Posterior cingulate gyrus (tissue), 11 donors: ENCODE measurements at places on chromosomes 11 and 22.

- DNase-seq = peak; percentile 55
These were observed 30.4 kb upstream of the TRIM29 start for GRCh38 chr11:120168108-120168959.

GRCh38 chr22:49602481-49602880, 225.2 kb downstream of the BRD1 start:
- DNase-seq = no peak

GRCh38 chr11:134015556-134015955, 53.3 kb upstream of the JAM3 start:
- DNase-seq = peak; percentile 47

DNA sequence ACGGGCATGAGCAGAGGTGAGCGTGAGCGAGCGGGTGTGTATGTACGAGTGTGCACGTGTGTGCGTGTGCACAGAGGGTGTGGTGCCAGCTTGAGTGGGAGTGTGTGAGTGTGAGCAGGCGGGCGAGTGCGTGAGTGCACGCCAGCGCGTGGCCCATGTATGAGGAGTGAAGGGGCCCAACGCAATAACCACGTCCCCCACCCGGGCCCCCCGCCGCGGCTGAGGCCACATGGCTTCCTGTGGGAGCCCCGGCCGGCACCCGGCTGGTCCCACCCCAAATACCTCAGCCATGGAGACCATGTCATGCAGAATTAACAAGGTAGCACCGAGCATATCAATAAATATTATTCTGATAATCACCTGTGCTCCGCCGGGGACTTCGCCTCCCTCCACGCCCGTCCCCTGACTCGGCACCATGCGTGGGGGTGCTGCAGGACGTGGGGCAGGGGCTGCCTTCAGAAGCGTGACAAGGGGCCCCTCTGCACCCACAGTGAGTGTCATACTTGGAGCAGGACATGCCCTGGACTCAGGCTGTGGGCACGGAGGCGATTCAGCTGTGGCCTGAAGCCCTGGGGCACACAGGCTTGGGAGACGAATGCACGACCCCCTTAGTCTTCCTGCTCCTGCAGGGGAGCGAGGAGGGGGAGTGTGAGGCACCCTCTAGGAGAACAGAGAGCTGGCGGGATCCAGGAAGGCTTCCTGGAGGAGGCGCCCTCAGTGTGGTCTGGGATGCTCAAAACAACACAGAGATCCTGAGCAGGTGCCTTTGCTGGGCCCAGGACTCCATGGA, 5.6 kb upstream of the TRABD start:
- DNase-seq = no peak

DNA sequence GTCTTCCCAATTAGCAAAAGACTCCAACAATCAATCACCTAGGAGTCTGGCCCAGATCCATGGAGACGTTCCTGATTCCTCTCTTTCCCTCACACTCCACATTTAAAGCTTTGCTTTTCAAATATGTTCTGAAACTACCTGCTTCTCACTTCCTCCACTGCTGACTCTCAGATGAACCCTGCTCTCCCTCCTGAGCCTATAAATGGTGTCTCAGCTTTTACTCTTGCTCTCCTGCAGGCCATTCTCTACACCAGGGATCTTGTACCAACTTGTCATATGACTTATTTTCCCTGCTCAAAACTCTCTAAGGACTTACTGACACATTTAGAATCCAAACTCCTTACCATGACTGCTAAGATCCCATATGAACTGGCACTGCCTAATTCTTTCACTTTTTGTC, 138.4 kb upstream of the DDI1 start:
- no peak for DNase-seq

DNA sequence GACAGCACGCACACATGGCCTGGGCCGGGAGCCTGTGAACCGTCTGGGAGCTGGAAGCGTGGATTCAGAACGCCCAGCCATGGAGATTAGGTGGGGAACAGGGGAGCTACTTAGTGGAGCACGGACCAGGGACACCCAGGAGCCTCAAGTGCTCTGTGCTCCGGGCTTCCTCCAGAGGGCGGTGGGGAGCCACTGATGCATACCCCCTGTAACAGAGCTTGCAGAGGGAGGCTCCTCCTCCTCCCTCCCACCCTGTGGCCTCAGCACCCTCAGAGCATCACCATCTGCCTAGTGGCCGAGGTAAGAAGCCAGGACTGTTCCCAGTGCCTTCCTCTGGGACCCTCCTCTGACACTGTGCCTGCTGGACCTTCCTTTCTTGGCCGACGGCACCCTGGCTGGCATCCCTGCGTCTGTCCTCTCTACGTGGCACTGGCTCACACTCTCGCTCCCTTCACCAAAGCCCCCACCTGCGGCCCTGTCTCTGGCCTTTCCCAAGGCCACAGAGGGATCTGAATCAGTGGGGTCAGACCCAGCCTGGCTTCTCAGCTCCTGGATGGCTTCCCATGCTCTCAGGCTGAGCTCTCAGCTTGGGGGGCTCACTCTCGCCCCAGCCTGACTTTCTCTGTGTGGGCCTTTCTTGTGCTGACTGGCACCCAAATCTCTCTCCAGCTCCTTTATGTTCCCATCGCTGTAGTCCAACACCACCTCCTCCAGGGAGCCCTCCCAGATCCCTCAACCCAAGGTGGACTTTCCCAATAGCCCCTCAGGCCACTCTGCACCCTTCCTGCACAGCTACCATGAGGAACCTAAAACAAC, 780.9 kb downstream of the BRD1 start:
- no peak for DNase-seq

DNA sequence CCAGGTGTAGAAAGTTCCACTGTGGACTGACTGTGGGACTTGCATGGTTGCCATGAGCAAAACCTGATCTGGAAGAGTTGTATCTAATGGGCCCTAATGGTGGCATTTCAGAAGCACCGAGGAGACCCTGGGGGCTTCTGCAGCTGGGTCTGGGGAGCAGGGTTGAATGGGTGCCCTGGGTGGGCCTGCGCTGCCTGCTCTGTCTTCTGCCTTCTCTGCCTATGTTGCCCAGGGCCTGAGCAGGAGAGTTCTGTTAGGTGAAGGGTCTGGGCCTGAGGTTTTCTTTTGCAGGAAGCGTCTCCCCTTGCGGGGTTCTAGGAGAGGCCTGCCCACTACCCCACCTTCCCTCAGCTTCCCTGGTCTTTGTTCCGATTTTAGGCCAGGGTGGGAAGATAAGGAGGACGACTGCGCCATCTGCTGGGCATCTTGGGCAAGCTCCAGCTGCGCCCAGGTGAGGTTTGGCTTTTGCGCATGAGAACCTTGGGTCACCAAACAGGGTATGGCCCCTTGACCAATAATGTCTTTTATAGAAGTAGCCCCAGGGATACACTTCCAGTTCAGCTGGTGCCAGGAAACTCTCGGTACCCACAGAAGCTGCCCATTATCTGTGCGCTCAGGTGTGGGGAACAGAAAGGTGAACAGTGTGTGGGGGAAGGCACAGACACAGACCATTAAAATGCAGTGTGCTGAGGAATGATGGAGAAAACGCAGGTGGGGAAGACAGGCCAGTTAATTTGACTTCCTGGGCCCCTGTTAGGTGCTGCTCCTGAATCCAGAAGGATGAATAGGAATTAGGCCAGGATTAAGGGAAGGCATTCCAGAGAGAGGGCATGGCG, 23.2 kb downstream of the COMMD9 start:
- no peak for DNase-seq

GRCh38 chr11:68598816-68599653, 85.3 kb upstream of the GAL start:
- DNase-seq = no peak

DNA sequence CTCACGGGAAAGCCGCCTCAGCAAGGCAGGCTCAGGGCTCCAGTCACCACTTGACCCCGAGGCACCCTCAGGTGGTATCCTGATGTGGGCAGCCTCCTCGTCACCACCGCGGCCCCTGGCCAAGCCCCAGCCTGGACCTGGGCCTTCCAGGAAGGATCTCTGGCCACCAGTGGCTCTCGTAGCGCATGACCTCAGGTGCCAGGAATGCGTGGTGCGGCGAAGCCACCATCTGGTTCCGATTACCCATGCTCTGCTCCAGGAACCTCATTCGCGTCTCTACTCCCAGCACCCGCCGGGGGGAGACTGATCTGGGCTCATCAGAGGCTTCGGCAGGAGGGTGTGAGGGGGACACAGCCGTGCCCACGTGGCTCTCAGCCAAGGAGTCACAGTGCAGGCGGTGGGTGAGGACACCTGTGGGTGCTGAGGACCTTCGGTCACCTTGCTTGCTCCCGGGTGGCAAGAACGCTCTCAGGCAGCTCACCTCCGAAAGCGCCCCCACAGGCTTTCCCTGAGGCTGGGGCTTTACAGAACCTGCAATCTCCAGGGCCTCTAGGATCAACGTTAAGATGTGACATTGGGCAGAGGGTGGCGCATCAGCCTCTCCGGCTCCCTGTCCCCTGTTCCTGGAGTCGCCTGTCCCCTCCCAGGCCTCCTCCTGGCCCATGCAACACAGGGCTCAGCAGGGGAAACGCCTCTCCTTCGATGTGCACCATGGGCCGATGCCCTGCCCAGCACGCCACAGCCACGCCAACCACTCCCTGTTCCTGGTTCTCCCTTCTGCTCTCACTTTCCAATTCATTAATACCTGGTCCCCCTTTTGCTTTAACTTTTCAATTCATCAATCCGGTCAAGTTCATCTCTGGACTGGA, 39.0 kb downstream of the TBX1 start:
- no peak for DNase-seq

GRCh38 chr22:42910221-42910942, 53.3 kb upstream of the ARFGAP3 start:
- no peak for DNase-seq

GRCh38 chr11:1970956-1971355, 23.8 kb downstream of the MRPL23 start:
- no peak for DNase-seq

DNA sequence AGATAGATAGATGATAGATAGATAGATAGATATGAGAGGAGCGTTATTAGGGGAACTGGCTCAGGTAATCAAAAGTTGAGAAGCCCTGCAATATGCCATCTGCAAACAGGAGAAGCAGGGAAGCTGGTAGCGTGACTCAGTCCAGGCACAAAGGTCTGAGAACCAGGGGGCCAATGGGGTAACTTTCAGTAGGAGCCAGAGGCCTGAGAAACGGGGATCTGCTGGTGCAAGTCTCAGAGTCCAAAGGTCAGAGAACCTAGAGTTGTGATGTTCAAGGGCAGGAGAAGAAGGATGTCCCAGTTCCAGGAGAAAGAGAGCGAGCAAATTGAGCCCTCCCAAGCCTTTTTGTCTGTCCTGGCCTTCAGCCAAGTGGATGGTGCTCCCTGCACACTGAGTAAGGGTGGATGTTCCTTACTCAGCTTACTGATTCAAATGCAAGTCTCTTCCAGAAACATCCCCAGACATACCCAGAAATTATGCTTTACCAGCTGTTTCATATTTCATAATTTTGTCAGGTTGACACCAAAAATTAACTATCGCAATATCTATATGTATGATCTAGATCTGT, 87.8 kb upstream of the SLC22A12 start:
- no peak for DNase-seq

DNA sequence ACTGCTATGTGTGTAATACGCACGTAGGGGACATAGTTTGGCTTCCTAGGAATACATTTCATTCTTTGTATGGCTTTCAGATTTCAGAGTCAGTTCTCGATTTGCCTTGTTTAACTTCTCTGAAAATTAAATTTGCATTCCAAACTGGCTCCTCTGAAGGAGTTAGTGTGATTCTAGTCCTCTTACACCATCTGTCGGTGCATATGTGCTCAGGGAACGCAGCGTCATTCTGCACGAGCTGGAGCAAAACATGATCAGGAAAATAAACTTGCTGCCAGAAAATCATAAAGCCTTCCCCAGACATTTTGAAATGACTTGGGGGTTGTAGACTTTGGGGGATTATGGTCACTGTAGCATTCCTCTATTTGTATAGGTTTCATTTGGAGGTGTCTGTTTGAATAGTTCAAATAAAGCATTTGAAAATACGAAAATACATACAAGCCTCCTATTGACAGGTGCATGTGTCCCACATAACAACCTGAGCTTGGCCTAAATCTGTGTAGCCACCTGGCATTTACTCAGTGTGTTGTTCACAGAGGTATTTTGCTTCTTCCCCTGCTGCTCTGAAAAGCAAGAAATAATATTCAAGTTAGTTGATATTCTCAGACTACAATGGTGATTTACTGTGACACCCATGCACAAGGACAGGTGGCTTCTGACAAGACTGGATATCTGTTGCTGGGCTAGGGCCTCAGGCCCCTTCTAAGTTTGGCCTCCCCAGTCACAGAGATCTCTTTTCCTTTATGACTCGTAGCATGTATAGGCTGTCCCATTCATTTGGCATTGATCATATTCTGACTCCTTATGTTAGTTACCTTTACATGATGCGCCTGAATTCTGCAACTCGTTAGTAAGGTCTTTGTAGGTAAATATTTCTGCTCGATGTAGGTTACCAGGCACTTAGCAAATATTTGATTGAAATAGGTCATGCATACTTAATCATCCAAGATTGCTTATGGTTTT, 81.6 kb upstream of the SORL1-AS1 start:
- DNase-seq = peak; percentile 53

DNA sequence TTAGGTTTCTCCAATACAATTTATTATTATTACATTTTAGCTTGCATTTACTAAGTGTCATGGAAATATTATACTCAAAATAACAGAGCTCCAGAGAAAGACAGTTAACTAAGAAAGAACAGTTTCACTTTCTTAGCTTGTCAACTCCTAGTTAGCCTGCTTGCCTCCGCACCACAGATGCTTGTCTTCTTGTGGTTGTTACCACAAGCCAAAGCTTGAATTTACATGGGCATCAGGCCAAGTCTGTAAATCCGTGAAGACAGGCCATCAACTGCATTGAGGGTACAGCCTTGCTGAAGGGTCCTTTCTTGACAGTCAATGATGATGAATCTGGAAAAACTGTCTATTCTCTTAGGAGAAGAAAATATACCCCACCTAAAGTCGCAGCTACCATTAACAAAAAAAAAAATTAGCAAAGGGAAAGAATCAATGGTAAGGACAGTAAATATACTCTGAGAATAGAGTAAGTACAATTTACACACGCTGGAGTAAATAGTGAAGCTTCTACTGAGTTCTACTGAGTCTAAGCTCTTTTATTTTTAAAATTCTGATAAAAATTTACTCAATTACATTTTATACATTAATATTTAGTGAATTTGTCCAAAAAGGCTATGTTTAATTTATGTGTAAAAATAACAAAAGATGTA, 15.6 kb upstream of the DENND5A start:
- no peak for DNase-seq

DNA sequence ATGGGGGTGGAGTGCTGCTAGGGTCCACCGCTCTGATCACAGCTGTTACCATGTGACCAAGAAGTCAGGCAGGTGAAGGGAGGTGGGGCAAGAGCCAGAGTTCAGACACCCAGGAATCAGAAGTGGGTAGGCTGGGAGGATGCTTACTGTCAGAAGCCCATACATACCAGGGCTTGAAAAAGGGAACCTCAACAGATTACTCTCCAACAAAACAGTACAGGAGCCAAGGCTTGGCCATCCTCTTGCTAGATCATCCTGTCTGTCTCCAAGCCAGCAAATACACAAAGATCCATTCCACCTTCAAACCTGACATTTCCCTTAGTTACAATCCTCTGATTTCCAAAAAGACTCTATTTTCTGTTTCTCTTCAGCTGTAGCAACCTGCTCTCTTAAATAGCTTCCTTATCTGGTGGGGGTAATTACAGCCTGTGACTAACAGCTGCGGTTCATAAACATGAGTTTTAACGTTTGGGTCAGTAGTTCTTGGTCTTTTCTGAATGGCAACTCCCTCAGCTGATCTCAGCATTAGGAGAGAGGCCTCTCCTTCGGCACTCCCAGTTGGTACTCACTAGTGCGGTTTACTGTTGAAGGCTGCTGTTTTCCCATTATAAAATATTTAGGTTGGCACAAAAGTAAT, 31.1 kb upstream of the WT1 start:
- DNase-seq = no peak

- DNase-seq = no peak
These were observed 81.6 kb upstream of the CCDC90B start for GRCh38 chr11:83367745-83368144.
